ENCODE measurements at places on chromosomes 6 and 20.

- ATAC-seq: no peak
Measured at GRCh38 chr6:28809947-28810658, 113.7 kb downstream of the TRIM27 start.

DNA sequence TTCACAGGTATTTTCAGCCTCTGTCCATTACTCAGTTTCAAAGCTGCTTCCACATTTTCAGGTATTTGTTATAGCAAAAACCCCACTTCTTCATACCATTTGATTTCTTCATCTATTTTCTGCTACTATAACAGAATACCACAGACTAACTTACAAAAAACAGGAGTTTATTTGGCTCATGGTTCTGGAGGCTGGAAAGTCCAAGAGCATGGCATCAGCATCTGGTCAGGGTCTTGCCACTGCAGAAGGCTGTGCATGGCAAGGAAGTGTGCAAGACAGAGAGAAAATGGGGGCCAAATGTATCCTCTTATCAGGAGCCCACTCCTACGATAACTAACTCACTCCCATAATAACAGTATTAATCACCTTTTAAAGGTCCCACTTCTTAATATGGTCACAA lies 82.8 kb upstream of the FOXA2 start:
- ATAC-seq: no peak

DNA sequence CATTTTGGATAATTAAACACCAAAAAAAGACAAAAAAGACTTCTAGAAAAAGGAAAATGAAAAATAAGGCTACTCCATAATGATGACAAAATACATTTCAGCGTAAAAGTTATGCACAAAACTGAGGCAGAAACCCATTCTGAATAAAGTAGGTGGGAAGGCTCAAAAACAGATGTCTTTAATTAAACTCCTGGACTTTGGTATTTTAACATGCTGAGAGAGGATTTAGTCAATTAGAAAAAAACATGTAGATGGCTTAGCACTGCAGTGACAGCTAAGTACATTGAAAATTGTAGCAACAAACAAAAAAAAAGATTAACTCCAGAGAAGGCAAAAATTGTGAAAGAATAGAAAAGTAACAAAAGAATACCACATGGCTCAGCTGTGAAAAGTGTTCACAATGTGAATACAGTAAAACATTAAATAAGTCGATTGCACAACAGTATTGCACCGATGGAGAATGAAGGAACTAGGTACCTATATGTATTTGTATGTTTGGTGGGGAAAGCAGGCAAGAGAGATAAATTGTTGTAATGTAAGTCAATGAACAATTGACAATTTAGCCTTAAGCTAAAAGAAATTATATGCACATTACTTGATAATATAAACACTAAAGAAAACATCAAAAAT lies 59.5 kb downstream of the TBC1D32 start:
- ATAC-seq: no peak

DNA sequence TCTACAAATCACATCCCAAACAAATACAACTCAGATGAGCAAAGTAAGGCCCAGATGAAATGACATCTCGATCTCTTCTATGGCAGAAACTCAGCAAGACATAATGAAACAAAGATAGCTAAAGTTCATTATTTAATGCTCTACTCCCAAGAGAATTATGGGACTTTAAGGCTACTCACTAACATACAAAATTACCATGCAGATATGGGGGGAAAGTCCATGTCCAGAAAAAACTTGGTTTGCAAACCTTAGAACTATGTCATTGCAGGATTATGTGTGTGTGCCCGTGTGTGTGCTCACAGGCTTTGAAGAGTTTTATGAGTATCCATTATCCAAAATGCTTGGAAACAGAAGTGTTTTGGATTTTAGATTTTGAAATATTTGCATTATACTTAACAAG lies 34.0 kb downstream of the AKIRIN2 start:
- no peak for ATAC-seq

GRCh38 chr6:108123946-108124345 lies 41.9 kb upstream of the NR2E1 start:
- no peak for ATAC-seq

DNA sequence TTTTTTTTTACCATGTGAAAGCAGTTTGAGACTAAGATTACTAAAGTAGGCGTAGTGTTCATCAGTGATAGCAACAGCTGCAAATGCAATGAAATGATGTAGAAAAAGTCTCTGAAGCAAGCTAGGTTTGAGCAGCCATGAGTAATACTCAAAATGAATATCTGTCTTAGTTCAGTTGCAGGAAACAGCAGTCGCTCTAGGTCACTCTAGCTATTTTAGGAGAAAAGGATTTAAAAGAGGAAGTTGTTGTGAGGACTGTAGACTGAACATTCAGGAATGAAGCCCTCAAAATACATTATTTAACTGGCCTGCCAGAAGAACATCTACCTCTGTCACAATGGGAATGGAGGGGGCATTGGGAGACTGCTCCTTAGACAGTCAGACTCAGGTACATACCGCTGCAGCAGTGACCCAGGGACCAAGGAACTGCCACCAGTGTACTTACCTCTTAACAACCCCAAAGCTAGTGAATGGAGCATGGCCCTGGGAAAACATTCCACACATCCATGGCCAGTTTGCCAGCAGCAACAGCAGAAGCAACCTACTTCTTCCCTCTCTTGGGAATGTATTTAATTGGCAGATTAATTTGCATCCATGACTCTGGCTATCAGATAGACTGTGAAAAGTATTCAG lies 243.0 kb upstream of the KHDRBS2 start:
- no peak for ATAC-seq

- ATAC-seq: no peak
Measured at GRCh38 chr20:57570145-57570850, 9.4 kb downstream of the PCK1 start.

DNA sequence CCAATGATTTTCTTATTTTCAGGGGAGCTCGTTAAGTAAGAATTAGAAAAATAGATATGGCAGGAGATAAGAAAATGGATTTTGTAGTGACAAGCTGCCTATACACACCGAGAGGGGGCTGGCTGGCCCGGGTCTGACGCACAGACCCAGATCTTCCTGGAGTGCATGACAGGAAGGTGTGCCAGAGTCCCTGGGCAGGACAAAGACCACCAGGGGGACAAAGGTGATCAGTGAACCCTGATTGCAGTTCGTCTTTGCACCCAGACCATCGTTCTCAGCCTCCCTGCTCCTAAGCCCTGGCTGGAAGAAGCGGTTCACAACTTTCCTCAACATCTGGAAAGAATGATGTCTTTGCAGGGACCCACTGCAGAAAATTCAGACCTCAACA lies 24.3 kb downstream of the CDH22 start:
- ATAC-seq: no peak

GRCh38 chr6:3245216-3245615 lies 13.5 kb upstream of the PSMG4 start:
- ATAC-seq: no peak

GRCh38 chr20:8155812-8156211 lies 23.7 kb downstream of the PLCB1 start:
- no peak for ATAC-seq

Data from activated CD4-positive, CD25-positive, alpha-beta regulatory T cell treated with anti-CD3 and anti-CD28 coated beads, Interleukin-2, amount 50 U/mL, for 24 hours (primary cell).